ENCODE measurements at places on chromosomes 2 and 18. TPM values are rescaled to one million over a fixed set of nuclear protein-coding genes. Genes with fewer than 3 reads are reported as not detected.

DNA sequence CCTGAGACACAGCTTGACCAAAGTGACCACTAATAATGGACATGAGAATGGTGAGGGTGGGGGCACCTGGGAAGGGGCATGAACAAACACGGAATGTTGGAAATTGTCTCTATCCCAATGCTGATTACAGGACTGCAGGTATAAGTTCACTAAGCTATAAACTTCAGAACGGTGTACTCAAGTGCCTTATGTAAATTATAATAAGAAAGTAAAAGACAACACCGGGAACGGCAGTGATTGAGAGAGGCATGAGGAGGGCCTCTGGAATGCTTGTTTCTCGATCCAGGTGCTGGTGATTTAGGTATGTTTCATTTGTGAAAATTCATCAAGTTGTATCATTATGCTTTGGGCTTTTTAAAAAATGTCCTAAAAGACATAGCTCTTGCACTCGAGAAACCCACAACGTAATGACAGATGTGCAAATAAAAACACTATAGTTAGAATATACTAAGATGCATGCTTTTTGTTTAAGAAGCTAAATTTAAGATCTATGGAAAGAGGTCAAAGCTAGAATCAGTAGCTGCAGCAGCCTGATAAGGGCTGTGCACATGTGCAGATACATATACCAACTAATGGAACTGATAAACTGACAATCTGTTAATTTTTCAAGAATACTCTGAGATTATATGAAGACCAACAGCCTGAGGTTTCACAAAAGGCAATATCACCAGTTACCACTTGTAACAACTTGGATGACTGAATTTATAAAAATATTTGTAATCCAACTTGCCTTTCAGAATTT lies 7.6 kb downstream of the HIBCH start:
- no peaks in the 10 kb centered on the region for H3K27me3 ChIP-seq
- peaks cover 2% of the 10 kb centered on the region for H3K4me1 ChIP-seq
- peaks cover 2% of the 10 kb centered on the region for H3K36me3 ChIP-seq
- H3K27ac ChIP-seq = no peak overlapping the region
- no peak overlapping the region for H3K4me3 ChIP-seq

GRCh38 chr2:24210723-24211122 lies 35.9 kb downstream of the FAM228A start:
- no peaks in the 10 kb centered on the region for H3K4me1 ChIP-seq
- no peak overlapping the region for H3K27ac ChIP-seq

Gene CACNB4
- 0.08 TPM for polyA plus RNA-seq

- no peaks in the 10 kb centered on the region for H3K27me3 ChIP-seq
- no peak overlapping the region for H3K4me3 ChIP-seq
- no peaks in the 10 kb centered on the region for H3K36me3 ChIP-seq
- H3K27ac ChIP-seq = no peak overlapping the region
Measured at GRCh38 chr2:6828299-6828584, 37.5 kb downstream of the CMPK2 start.

GRCh38 chr2:20617081-20617575 lies 33.8 kb downstream of the HS1BP3 start:
- peak; percentile 56 for DNase-seq
- H3K27me3 ChIP-seq = no peaks in the 10 kb centered on the region
- no peak overlapping the region for H3K4me3 ChIP-seq
- H3K4me1 ChIP-seq = peaks cover 28% of the 10 kb centered on the region

DNA sequence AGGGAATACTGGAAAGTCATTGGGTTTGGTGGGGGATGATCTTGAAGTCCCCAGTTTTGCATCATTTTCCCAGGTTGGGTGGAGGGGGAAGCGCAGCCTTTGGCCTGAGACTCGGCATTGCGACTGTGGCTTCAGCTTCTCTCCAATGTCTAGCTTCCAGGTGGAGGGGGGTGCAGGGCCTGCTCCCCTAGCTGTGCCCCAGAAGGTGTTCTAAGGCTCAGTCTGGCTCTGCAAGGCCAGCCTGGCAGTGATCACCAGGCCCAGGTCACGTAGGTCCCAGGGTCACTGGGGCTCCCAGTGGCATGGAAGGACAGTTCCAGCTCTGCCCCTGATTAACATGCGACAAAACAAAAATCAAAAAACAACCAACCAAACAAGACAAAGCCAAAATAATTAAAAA lies 56.9 kb upstream of the HAAO start:
- DNase-seq = no peak
- H3K36me3 ChIP-seq = no peaks in the 10 kb centered on the region

GRCh38 chr2:191217580-191217979 lies 27.6 kb upstream of the MYO1B start:
- no peaks in the 10 kb centered on the region for H3K27me3 ChIP-seq
- H3K36me3 ChIP-seq = no peaks in the 10 kb centered on the region

Gene DYSF
- polyA plus RNA-seq = 12.0 TPM

DNA sequence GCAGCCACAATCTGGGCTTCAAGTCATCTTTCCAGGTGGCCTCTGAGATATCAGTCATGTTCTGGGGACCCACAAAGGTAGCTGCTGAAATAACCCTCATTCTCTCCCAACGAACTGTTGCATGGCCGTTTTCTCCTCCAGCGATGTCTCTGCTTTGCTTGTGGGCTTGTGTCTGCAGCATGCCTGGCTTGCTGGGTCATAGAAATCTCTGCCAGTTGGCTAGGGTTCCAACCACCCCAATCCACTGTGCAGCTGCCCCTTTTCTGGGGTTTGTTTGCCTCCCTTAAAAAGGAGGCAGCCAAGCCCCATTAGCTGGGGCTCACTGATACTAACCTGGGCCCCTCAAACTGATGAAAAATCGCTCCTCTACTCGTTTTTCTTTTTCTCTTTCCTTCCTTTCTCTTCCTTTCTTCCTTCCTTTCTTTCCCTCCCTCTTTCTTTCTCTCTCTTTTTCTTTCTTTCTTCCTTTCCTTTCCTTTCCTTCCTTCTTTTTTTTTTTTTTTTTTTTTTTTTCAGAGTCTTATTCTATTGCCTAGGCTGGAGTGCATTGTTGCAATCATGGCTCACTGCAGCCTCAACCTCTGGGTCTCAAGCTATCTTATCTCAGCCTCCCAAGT lies 680.0 kb downstream of the EPHA4 start:
- H3K27me3 ChIP-seq = no peaks in the 10 kb centered on the region
- no peak for DNase-seq
- no peak overlapping the region for H3K4me3 ChIP-seq
- no peaks in the 10 kb centered on the region for H3K36me3 ChIP-seq

- H3K27me3 ChIP-seq = no peaks in the 10 kb centered on the region
- no peaks in the 10 kb centered on the region for H3K36me3 ChIP-seq
- H3K4me3 ChIP-seq = no peak overlapping the region
- no peak overlapping the region for H3K27ac ChIP-seq
- H3K4me1 ChIP-seq = no peaks in the 10 kb centered on the region
- DNase-seq = no peak
Measured at GRCh38 chr2:171412571-171413175, 21.1 kb downstream of the METTL8 start.

Gene GALR1
- polyA plus RNA-seq = not detected

Gene ABCA12
- polyA plus RNA-seq = 0.03 TPM

DNA sequence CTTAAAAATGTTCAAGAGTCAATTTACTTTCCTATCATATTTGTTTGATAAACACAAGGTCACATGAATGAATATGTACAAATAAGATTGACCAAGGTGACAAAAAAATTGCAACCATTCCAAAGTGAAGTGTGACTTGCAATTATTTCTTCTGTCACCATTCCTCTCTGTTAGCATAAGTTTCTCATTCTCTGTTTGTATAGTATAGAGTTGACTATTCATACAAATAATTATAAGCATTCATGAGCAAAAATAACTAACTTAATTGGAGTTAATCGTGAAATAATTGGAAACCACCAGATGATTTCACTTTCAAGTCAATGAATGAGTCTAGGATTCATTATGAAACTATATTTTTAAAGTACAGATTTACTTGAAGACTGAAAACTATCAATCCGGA lies 42.1 kb downstream of the PGAP1 start:
- no peak overlapping the region for H3K27ac ChIP-seq
- H3K4me1 ChIP-seq = no peaks in the 10 kb centered on the region
- DNase-seq = no peak
- no peak overlapping the region for H3K4me3 ChIP-seq
- peaks cover 4% of the 10 kb centered on the region for H3K36me3 ChIP-seq

DNA sequence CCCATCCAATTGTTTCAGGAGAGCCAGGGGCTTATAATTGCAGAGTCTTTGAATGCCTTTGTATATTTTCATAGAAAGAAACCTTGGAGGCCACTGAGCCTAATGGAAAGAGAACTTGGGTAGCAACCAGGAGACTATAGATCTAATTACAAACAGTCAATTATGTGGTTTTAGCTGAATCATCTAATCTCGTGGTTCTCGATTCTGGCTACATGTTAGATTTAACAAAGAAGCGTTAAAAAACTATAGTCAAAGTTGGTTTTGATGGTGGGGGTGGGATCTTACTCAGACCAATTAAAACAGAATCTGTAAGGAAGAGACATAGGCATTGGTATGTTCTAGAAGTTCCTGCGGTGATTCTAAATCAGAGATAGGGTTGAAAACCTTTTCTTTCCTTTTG lies 344.1 kb downstream of the CNTNAP5 start:
- no peaks in the 10 kb centered on the region for H3K4me1 ChIP-seq
- H3K27ac ChIP-seq = no peak overlapping the region
- no peaks in the 10 kb centered on the region for H3K27me3 ChIP-seq
- H3K4me3 ChIP-seq = no peak overlapping the region
- DNase-seq = no peak

GRCh38 chr2:28287256-28287915 lies 105.3 kb upstream of the FOSL2 start:
- H3K4me1 ChIP-seq = no peaks in the 10 kb centered on the region
- H3K27ac ChIP-seq = no peak overlapping the region
- H3K36me3 ChIP-seq = no peaks in the 10 kb centered on the region
- no peak for DNase-seq
- H3K4me3 ChIP-seq = no peak overlapping the region
- no peaks in the 10 kb centered on the region for H3K27me3 ChIP-seq

- H3K4me3 ChIP-seq = no peak overlapping the region
- no peak overlapping the region for H3K27ac ChIP-seq
- DNase-seq = no peak
- H3K36me3 ChIP-seq = no peaks in the 10 kb centered on the region
- H3K4me1 ChIP-seq = no peaks in the 10 kb centered on the region
- H3K27me3 ChIP-seq = no peaks in the 10 kb centered on the region
Measured at GRCh38 chr18:44119607-44120006, 561.1 kb upstream of the SETBP1 start.

Gene MC5R
- polyA plus RNA-seq = not detected

DNA sequence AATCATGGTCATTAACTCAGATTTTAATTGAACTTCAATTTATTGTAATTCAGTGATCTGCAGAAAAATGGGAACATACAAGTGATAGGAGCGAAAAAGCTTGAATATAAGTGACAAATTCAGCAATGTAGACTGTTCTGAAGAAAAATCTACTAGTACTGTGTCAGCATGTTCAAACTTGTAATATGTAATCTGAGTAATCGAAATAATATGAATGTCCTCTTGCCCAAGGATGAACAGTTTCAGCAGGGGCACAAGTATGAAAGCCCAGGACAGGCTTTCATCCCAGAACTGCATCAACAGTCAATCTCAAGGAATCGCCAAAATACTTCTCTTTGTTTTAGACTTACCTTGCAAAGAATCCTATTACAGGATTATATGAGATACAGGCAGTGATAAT lies 1110.5 kb downstream of the LRP1B start:
- H3K27ac ChIP-seq = no peak overlapping the region
- no peaks in the 10 kb centered on the region for H3K27me3 ChIP-seq
- no peaks in the 10 kb centered on the region for H3K4me1 ChIP-seq
- H3K36me3 ChIP-seq = no peaks in the 10 kb centered on the region
- DNase-seq = no peak
- H3K4me3 ChIP-seq = no peak overlapping the region

DNA sequence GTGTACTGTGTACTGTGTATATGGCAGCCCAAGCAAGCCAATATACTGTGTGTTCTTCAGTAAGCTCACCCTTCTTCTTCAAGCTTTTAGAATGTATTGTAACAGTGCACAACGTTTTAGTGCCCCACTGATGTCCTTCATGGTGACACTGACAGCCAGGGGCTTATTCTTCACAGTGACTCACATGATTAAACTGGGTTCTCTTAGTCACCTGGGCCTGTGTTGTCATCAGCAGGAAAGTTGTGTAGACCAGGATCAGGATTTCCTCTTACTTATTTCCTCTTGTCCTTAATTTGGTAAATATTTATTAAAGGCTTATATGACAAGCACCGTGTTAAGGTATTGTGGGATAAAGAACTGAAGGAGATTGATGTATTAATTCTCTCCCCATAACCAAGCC lies 67.9 kb upstream of the THOC1 start:
- no peak overlapping the region for H3K4me3 ChIP-seq
- H3K27ac ChIP-seq = no peak overlapping the region
- no peaks in the 10 kb centered on the region for H3K27me3 ChIP-seq
- H3K36me3 ChIP-seq = no peaks in the 10 kb centered on the region

Measured in liver (tissue), 10 donors.